Glutamatergic neuron (in vitro differentiated cells): ENCODE measurements at places on chromosomes 16 and 17.

DNA sequence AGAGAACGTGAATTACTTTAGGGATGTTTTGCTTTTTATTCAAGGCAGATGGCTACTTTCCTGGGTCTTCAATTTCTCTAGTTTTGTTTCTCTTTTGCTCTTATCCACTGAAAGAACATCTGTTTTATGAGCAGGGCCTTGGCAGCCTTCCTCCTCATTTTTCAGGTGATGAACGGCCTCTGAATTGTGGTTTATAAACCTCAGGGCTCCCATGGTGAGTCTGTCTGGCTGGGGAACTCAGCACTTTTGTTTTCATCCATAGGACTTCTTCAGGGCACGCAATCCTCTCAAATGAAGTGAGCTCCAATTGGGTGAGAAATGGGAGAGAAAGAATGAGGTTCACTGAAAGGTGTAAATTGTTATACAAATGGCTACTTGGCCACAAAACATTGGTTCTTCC is 186.4 kb upstream of the ERCC4 start:
- H3K27ac ChIP-seq: no peak overlapping the region
- no peaks in the 10 kb centered on the region for H3K36me3 ChIP-seq
- no peaks in the 10 kb centered on the region for H3K27me3 ChIP-seq
- H3K4me1 ChIP-seq: no peaks in the 10 kb centered on the region
- no peak overlapping the region for H3K4me3 ChIP-seq

GRCh38 chr17:83054518-83055125 is 24.8 kb upstream of the METRNL start:
- DNase-seq: no peak
- H3K27ac ChIP-seq: no peak overlapping the region
- H3K4me1 ChIP-seq: peaks cover 4% of the 10 kb centered on the region
- peaks cover 6% of the 10 kb centered on the region for H3K27me3 ChIP-seq
- no peak overlapping the region for H3K4me3 ChIP-seq

DNA sequence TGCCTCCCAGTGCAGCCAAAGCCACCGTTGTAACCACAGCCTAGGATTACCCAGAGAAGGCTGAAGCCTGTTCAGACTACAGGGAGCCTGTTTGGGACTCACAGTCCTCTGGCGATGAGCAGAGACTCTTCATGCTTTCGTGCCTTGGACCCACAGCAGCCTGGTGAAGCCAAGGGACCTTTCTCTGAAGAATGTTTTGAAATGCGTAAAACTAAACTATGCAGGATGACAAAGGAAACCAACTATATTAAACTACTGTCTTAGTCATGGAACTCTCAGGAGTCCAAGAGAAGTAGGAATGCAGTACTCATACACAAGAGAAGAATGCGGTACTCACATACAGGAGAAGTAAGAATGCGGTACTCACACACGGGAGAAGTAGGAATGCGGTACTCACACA is 20.9 kb downstream of the ABR start:
- H3K36me3 ChIP-seq: no peaks in the 10 kb centered on the region
- H3K27ac ChIP-seq: peak overlapping the region; percentile 28
- H3K4me3 ChIP-seq: no peak overlapping the region
- no peak for DNase-seq

GRCh38 chr17:37702598-37702997 is 42.3 kb downstream of the HNF1B start:
- no peaks in the 10 kb centered on the region for H3K36me3 ChIP-seq
- no peaks in the 10 kb centered on the region for H3K4me1 ChIP-seq
- H3K27ac ChIP-seq: no peak overlapping the region
- H3K4me3 ChIP-seq: no peak overlapping the region

- no peak overlapping the region for H3K27ac ChIP-seq
- H3K4me1 ChIP-seq: no peaks in the 10 kb centered on the region
- H3K4me3 ChIP-seq: no peak overlapping the region
Measured at GRCh38 chr16:68995011-68995504, 110.4 kb upstream of the HAS3 start.

GRCh38 chr16:49830873-49831272 is 25.0 kb downstream of the ZNF423 start:
- H3K27me3 ChIP-seq: peaks cover 6% of the 10 kb centered on the region
- no peak for DNase-seq
- H3K4me3 ChIP-seq: no peak overlapping the region
- H3K27ac ChIP-seq: no peak overlapping the region
- H3K4me1 ChIP-seq: peaks cover 64% of the 10 kb centered on the region

DNA sequence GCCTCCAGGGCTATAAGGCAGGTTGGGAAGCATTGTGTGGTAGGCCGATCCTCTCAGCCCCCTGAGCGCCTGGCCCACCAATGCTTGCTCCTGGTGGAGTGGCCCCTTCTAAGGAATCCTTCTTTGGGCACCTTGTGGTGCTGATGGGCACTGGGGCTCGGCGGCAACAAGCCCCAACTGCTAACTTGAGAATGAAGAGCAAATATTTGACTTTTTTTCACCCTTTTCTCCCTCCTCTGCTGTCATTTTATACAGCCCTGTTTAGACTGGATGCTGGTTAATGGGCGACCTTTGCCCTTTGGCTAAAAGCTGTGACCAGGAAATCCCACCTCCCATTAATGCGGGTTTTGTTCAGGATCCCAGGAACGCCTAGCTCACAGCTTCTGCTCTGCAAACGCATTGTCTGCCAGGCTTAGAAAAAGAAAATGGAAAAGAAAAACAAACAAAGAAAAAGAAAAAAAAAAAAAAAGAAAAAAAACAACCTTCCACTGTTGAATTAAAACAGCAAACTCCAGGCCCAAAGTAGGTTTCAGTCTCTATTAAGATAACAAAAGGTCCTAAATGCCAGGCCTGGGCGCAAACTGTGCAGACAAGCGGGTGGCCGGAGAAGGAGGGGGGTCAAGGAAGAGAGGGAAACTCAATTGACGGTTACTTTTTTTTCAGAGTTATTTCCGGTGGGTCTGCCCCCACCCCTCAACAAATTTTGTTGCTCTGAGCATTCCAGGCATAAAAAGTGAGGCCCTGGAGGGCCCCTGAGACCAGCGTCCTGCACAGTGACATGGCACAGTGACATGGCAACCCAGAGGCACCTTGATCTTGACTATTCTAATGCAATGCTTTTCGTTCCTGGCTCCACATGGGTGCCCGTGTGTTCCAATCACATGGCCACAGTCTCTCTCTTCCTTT is 301.4 kb downstream of the MAF start:
- no peaks in the 10 kb centered on the region for H3K27me3 ChIP-seq
- peak overlapping the region; percentile 90 for H3K27ac ChIP-seq
- no peaks in the 10 kb centered on the region for H3K36me3 ChIP-seq
- no peak for DNase-seq
- peaks cover 25% of the 10 kb centered on the region for H3K4me1 ChIP-seq
- peak overlapping the region; percentile 67 for H3K4me3 ChIP-seq

- H3K36me3 ChIP-seq: no peaks in the 10 kb centered on the region
- DNase-seq: peak; percentile 83
- peaks cover 22% of the 10 kb centered on the region for H3K27me3 ChIP-seq
Measured at GRCh38 chr17:83079352-83079747, at the start of gene METRNL. Gene METRNL, plus strand, starts transcription at chr17:83079609. Its CDS starts 207 bp downstream, at chr17:83079816.

DNA sequence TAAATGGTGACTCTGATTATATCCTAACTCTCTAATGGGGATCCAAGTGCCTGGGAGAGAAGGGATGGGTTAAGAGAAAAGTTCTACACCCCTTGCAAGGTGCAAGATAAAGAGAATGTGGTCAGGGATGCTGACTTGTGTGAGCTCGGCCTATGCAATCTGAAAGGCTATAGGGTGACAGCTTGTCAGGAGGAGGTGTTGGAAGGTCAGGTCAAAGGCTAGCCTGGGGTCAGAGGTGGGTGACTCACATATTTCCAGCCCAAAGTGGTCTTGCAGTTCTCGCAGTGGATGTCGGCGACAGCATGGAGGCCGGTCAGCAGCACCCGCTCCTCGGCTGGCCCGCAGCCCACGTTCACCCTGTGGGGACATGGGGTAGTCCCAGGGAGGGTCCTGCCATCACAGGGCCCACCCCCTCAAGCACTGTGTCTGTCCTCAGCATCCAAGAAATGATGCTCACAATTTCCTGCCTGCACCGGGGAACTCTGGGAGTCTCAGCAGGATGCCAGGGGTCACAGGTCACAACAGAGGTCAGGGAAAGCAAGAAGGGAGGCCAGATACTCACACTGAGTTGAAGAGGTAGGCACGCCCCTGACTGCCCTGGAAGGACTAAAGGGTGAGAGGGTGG is 1.4 kb downstream of the YPEL3 start:
- peaks cover 13% of the 10 kb centered on the region for H3K4me1 ChIP-seq
- H3K4me3 ChIP-seq: peak overlapping the region; percentile 79
- no peak for DNase-seq
- peak overlapping the region; percentile 78 for H3K27ac ChIP-seq

GRCh38 chr17:39627047-39627711 is 427 bp downstream of the PPP1R1B start:
- H3K36me3 ChIP-seq: no peaks in the 10 kb centered on the region
- DNase-seq: no peak
- peak overlapping the region; percentile 81 for H3K4me3 ChIP-seq
- H3K27ac ChIP-seq: no peak overlapping the region
- peaks cover 2% of the 10 kb centered on the region for H3K4me1 ChIP-seq

DNA sequence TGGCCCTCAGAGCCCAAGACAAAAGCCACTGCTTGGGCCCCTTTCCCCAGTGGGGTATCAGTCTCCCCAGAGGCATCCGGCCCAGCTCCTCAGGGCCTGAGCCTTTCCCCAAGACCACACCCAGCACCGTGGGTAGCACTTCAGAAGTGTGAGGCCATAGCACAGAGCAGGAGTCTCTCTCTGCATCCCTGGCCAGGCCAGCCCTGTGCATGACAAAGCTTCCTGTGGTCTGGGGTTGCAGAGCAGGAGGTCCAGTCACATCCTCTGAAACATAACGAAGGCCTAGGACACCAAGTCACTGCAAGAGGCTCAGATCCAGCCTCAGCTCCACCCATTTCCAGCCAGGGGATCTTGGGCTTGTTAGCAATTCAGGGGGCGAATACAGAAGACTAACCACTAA is 56.8 kb upstream of the ZNF423 start:
- H3K4me1 ChIP-seq: no peaks in the 10 kb centered on the region
- H3K36me3 ChIP-seq: peaks cover 15% of the 10 kb centered on the region

DNA sequence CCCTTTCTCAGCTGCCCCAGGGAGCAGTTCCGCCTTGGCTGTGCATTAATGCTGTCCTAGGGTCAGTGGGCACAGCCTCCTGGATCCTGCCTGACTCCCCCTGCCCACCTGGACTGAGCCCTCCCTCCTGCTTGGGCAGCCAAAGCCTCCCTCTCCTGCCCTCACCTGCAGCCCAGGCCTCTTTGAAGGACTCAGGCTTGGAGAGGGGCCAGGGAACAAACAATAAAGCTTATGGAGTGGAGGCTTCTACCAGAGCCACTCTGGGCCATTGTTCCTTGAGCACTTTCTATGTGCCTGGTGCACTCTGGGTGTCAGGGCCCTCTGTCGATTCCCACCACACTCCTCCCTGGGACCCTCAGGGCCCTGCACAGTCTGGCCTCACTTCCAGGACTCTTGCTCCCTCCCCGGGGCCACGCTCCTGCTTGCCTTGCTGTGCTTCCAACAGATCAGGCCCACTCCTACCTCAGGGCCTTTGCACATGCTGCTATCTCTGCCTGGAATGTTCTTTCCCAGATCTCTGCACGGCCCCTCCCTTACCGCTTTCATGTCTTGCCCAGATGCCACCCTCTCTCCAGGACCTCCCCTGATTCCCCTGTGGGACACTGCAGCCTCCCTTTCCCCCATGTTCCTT is 5.0 kb downstream of the KCNJ12 start:
- H3K36me3 ChIP-seq: no peaks in the 10 kb centered on the region
- peak overlapping the region; percentile 1 for H3K4me3 ChIP-seq
- no peak overlapping the region for H3K27ac ChIP-seq

GRCh38 chr17:79728908-79729471 is 1.8 kb upstream of the ENPP7 start:
- no peak for DNase-seq
- peaks cover 5% of the 10 kb centered on the region for H3K27me3 ChIP-seq
- no peak overlapping the region for H3K4me3 ChIP-seq
- H3K4me1 ChIP-seq: no peaks in the 10 kb centered on the region

- H3K36me3 ChIP-seq: peaks cover 4% of the 10 kb centered on the region
- no peak for DNase-seq
- no peak overlapping the region for H3K27ac ChIP-seq
Measured at GRCh38 chr17:21288571-21289017, 4.1 kb downstream of the MAP2K3 start.

- H3K27me3 ChIP-seq: peaks cover 4% of the 10 kb centered on the region
- no peaks in the 10 kb centered on the region for H3K36me3 ChIP-seq
- peak overlapping the region; percentile 19 for H3K27ac ChIP-seq
- peaks cover 36% of the 10 kb centered on the region for H3K4me1 ChIP-seq
Measured at GRCh38 chr17:61323909-61324868, 75.5 kb upstream of the TBX2 start.

- no peaks in the 10 kb centered on the region for H3K36me3 ChIP-seq
- H3K4me3 ChIP-seq: peak overlapping the region; percentile 75
- peaks cover 5% of the 10 kb centered on the region for H3K27me3 ChIP-seq
- DNase-seq: peak; percentile 51
- peak overlapping the region; percentile 28 for H3K27ac ChIP-seq
Measured at GRCh38 chr17:45052052-45052772, 780 bp upstream of the DCAKD start.

DNA sequence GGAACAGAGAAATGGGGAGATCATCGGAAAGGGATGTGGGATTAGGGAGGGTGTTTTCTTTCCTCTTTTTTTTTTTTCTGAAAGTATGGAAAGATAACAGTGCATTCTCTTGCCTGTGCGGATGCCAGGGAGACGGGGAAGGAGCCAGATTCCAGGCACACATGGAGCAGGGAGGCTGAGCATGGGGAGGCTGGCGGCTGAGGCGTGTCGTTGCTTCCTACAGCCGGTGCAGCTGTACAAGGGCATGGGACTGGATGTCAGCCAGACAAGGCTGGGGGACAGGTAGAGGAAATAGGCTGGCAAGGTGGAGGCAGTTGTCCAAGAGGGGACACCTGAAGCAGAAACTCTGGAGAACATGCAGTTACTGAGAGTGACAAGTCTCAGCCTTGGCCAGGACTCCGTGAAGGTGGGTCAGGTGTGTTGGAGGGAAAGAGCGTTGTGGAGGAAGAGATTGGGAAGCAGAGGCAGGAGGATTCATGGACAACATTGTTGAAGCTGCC is 16.6 kb upstream of the ADORA2B start:
- H3K27ac ChIP-seq: no peak overlapping the region
- H3K4me3 ChIP-seq: no peak overlapping the region
- DNase-seq: no peak
- H3K27me3 ChIP-seq: peaks cover 11% of the 10 kb centered on the region
- no peaks in the 10 kb centered on the region for H3K36me3 ChIP-seq
- no peaks in the 10 kb centered on the region for H3K4me1 ChIP-seq
